Central memory CD8-positive, alpha-beta T cell (primary cell): ENCODE measurements at places on chromosomes 16 and 17.

GRCh38 chr16:82005027-82005830 is 6.0 kb downstream of the SDR42E1 start:
- DNase-seq, result no peak

DNA sequence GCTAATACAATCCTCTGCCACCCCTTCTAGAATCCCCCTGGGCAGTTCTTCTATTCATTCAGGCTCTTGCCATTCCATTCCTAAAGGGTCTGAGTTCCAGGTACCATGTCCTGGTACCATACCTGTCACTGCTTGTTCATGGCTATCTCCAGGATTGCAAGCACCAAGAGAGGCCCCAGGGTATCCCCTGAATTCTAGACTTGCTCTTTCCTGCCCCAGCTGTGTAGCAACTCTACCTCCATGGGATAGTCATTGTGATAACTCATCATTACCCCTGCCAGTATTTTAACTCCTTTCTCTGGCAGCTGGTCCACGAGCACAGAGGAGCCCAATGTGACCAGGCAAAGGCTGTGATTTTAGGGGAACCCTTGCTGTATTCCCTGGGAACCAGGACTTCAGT is 143.7 kb upstream of the CDH5 start:
- DNase-seq, result no peak

DNA sequence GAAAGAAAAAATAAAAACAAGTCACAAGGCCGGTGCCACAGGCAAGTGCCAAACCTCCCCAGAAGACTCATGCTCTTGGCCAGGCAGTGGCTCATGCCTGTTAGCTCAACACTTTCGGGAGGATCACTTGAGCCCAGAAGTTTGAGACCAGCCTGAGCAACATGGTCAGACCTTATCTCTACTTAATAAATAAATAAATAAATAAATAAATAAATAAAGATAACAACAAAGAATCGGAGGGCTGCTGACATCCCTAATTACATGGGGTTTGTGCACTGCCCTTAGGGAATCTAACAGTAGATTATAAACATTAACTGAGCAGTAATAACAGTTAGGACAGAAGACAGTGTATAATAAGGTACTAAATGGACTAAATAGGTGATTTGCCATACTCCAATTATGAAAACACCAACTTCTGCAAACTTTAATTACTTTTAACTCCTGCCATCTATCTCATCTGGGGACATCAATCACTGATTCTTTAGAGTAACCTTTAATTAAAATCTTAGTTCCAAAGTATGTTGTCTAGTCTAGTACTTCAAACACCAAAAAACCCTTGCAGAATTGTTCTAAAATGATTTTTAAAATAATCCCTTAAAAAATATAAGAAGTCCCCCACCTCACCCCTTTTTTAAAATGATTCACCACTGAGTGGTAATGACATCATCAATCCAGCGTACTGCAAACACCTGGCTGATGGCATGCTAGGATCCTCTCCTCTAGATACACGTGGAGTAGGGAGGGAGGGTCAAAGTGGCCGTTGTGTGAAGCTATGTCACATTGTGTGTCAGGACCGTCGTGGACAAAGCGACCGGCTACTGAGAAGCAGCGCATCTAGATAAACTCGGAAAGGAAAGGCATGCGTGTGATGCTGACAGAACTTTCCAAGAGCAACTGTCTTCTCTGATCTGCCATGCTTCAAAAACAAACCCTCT is 28.5 kb downstream of the CYTH1 start:
- no peak for DNase-seq

- no peak for DNase-seq
Measured at GRCh38 chr17:76125391-76125675, 15.7 kb downstream of the FOXJ1 start.

GRCh38 chr16:17302620-17303019 is 168.1 kb downstream of the XYLT1 start:
- no peak for DNase-seq

DNA sequence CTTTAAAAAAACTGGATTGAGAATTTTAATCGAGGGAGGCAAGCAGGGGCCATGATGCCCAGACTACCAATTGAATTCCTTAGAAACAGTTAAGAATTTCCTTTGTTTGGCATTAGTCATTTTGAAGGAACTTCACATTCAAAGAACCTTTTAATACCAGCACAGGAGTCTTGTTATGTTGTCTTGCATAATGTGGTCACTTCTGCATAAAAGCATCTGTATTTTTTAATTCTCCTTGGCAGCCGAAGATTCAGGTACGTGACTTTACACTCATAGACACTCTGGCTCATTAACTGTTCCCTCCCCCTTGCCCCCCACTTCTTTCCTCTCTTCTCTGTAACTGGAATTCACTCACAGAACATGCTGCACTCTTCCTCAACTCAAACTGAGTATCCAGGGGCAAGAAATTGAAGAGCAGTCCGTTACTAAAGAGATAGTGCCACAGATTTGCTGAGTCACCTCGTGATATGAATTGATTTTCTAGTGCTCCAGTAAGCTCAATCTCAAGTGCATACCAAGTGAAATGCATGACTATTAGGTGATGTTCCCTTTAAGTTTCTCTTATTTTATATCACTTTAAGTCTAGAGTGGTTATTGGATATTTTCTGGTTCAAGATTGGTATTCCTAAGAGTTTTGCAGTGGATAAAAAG is 572.2 kb upstream of the SOX9 start:
- DNase-seq, result no peak

GRCh38 chr16:66159987-66160386 is 206.5 kb upstream of the CDH5 start:
- no peak for DNase-seq

GRCh38 chr16:82991966-82992675 is 365.4 kb downstream of the CDH13 start:
- no peak for DNase-seq

GRCh38 chr16:2913603-2914002 is 1.9 kb downstream of the FLYWCH1 start:
- no peak for DNase-seq

- no peak for DNase-seq
Measured at GRCh38 chr17:76909971-76910760, 42.0 kb downstream of the MGAT5B start.

- no peak for DNase-seq
Measured at GRCh38 chr16:64900019-64900418, 221.8 kb downstream of the CDH11 start.

DNA sequence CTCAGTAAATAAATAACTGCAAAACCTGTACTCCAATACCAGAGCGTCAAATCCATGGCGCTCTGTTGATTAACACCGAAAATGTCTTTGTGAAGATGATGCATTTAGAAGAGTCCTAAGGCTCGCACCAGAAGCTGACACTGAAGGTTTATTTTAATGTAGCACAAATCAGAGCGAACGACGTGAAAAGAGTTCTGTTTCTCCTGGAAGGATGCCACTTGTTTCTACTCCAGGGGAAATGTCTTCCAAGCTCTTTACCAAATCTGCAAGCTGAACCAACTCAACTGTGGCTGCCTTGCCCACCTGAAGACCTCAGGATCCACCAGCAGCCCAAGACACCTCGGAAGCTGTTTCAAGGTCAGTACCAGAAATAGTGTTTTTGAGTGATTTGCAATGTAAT is 194.4 kb upstream of the MAF start:
- DNase-seq, result no peak

- no peak for DNase-seq
Measured at GRCh38 chr16:68517606-68518166, 21.4 kb upstream of the ZFP90 start.

DNA sequence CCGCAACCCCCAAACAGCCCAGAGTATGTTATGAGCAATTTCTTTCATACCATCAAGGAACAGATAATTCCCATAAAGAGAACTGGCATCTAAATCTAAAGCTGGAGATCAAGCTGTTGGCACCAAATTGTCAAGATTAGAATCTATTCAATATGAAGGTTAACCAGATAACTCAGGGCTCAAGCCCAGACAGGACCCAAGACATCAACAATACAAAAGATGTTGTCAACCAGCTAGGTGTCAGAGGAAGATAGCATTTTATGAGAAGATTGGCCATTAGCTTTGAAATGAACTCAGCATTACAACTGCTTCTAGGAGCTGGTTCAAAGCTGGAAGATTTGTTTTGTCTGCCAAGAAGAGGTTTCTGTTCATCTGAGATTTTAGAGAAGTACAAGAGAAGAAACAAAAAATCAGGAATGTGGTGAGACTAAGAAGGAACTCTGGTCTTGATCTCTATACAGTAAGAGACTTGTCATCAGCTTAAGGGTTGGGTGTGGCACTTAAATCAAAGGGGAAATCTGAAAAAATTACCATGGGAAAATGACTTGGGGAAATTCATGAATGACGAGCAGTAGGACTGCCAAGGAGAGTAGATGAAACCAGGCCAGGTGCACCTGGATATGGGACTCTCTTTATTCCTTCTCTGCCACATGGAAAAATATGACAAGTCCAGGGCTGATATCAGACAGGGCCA is 64.2 kb upstream of the COX10 start:
- DNase-seq, result no peak

GRCh38 chr16:77624085-77624484 is 98.2 kb upstream of the NUDT7 start:
- no peak for DNase-seq

DNA sequence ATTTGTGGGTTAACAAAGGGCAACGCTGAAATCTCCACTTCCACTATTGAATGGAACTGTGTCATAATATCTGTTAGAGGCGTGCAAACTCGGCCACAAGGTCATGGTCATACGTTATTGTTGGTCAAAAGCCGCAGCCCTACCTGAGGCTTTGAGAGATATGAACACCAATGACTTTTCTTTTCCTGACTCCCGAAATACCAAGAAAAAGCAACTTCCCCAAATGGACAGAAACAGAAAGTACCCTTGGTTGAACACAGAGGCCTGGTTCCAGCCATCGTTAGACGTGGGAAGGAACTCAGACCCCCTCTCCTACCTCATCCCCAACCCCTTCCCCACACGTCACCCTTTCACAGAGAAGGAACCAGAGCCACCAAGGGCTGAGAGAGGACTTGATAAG is 1.4 kb upstream of the PIK3R5 start:
- no peak for DNase-seq

DNA sequence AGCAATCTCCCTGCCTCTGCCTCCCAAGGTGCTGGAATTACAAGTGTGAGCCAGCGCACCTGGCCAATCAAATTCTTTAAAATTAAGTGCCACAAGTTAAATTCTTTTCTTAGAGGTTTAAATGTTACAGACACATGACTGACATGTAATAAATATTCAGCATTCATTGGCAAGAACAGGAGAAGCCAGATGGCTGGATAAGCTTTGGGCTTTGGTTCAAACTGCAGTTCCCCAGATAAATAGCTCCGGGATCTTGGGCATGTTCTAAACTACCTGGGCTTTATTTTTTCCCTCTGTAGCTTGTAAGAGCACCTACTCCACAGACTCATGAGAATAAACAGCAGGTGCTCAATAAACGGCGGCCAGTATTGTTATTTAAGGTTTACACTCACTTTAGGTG is 34.1 kb downstream of the ABAT start:
- DNase-seq, result no peak

- no peak for DNase-seq
Measured at GRCh38 chr17:76398523-76399174, 14.2 kb downstream of the SPHK1 start.

DNA sequence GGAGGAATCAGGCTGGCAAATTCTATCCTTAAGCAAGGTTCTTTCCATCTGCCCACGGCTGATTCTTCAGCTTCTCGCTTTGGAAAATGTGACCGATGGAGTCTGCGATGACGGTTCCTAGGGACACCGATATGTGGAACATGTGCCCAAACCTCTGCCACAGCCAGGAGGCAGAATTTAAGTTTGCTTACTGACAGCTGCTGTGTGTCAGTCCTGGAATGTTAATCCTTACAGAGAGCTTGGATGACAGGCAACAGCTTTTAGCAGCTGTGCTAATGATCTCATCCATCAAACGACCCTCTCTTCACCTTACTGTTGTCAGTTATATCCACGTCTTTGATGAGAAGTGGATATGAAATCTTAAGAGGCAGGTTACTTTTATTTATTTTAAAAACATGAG is 11.4 kb upstream of the MYH13 start:
- DNase-seq, result no peak

GRCh38 chr16:78198288-78198687 is 98.8 kb downstream of the WWOX start:
- DNase-seq, result no peak

DNA sequence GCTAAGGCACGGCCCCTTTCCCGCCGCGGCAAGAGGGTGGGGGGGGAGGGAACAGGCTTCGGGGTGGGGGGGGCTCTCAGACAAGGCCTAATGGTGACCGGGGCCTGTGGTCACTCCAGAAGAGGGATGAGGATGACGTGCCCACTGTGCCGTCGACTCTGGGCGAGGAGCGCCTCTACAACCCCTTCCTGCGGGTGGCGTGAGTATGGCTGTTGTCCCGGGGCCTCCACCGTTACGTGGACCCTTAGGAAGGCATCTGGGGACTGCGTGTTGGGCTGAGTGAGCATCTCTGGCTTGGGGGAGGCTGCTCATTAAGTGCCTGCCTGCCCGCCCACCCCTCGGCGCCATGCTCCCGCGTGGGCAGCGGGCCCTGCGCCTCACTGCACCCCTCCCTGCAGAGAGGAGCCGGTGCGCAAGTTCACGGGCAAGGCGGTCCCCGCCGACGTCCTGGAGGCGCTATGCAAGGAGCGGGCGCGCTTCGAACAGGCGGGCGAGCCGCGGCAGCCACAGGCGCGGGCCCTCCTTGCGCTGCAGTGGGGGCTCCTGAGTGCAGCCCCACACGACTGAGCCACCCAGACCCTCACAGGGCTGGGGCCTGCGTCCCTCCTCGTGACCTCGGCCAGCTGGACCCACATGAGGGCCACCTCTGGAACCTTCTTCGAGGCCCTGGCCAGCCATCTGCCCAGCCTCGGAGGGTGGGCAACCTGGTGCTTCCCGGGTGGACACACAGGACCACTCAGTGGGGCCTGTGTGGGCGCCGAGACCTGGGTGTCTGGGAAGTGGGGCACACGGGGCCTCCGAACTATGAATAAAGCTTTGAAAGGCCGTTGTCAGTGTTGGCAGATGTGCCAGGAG is 2.2 kb downstream of the HAGHL start:
- DNase-seq, result no peak

DNA sequence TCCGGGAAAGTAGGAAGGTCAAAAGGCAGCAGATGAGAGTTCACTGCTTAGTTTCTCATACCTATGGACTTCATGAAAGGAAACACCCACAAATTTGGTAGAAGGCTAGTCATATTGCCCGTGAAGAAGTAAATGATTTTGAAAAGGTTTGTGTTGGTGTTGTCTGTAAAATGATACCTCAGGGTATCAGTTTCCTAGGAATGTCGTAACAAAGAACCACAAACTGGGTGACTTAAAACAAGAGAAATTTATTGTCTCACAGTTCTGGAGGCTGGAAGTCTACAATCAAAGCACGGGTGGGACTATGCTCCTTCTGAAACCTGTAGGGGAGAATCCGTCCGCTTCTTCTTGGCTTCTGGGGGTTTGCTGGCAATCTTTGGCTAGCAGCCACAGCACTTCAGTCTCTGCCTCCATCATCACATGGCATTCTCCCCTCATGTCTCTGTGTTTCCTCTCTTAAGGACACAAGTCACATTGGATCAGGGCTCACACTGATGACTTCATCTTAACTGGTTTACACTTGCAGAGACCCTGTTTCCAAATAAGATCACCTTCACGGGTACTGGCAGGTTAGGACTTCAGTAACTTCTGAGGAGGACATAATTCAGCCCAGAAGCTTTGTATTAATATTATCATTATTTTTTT is 2.0 kb upstream of the NAE1 start:
- DNase-seq, result no peak
